ENCODE measurements at places on chromosomes 3 and 15.

DNA sequence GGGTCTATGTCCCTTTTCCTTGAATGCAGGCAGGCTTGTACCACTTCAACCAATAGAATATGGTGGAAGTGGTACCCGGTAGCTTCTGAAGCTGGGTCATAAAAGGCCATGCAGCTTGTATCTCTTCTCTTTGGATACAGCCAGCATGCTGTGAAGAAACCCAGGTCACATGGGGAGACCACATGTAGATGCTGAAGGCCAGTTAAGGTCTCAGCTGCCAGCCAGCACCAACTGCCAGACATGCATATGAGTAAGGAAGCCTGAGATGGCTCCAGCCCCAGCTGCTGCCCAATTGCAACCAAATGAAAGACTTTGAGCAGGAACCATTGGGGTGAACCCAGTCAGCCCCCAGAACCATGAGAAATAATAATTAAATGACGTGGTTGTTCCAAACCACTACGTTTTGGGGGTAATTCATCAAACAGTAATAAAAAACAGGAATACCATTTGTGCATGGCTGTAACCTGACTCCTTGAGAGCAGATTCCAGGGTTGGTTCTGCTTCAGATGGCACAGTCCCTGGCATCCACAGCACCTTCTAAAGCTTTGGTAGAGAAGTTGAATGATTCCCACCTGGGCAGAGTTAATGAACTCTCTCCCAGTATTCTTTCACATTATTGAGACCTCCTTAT, 3.8 kb downstream of the RBP2 start:
- no peak for DNase-seq

DNA sequence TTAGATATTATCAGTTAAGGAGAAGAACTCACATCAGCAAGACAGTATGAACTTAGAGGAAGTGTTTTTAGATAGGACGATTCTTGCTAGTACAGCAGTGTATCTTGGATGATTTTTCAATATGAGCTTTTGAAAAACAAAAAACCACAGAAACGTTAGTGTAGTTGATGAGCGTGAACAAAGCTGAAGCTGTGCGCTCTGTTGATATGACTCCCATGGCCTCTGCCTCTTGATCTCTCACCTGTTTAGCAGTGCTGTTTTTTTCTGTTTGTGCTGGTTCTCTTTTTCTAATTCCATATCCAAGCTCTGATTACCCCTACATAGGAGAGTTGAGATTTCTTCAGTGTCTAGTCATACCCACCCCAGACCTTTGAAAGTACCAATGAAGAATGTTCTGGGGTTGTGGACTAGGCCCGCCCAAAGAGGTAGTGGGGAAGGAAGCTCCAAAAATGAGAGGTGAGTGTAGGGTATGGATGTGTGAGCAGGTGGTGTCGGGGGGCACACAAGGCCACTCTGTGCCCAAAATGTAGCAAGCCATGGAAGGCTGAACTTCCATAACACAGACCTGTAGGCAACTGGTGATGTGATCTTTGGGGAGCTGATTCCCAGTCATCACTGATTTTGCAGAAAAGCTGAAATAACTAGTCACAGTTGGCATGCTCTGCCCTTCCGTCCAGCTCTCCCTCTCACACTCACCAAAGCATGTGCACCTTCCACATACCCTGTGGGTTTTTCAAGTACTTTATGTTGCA, 20.0 kb upstream of the CMTM7 start:
- no peak for DNase-seq

DNA sequence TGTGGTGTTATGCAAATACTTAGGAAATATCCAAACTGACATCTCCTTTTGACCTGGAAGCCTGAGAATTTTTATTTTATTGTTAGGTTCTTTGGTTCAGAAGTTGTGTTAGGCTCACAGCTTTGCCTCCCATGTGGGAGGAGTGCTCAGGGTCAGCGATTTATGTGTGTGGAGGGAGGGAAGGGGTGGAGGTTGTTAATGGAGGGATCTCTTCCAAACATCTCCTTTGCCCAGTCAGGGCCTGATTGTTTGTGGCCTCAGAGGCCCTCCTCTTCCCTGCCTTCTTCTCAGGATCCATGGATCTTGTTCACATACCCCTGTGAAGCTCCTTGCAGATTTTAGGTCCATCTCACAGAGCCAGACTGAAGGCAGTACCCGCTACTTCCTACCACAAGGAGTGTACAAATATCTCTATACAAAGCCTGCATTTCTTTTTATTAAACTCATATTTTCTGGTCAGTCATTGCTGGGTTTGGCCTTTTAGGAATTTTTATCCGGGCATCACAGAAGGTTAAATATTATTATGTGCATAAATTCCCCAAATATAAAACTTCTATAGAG, 40.3 kb downstream of the BBX start:
- DNase-seq = no peak

- no peak for DNase-seq
Measured at GRCh38 chr15:61118885-61119284, 110.2 kb downstream of the RORA start.

- DNase-seq = no peak
Measured at GRCh38 chr3:12588039-12589009, 31.4 kb downstream of the MKRN2 start.

DNA sequence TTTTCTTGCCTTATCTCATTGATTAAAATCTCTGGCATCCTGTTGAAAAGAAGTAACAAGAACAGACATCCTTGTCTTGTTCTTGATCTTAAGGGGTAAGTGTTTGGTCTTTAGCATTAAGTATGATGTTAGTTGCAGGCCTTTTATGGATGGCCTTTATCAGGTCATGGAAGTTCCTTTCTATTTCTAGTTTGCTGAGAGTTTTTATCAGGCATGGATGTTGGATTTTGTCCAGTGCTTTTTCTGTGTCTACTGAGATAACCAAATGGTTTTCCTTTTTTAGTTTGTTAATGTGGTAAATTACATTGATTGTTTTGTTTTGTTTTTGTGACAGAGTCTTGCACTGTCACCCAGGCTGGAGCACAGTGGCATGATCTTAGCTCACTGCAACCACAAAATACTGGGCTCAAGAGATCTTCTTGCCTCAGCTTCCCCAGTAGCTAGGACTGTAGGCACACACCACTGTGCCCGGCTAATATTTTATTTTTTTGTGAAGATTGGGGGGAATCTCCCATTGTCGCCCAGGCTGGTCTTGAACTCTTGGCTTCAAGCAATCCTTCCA, 26.3 kb downstream of the MRAS start:
- no peak for DNase-seq

DNA sequence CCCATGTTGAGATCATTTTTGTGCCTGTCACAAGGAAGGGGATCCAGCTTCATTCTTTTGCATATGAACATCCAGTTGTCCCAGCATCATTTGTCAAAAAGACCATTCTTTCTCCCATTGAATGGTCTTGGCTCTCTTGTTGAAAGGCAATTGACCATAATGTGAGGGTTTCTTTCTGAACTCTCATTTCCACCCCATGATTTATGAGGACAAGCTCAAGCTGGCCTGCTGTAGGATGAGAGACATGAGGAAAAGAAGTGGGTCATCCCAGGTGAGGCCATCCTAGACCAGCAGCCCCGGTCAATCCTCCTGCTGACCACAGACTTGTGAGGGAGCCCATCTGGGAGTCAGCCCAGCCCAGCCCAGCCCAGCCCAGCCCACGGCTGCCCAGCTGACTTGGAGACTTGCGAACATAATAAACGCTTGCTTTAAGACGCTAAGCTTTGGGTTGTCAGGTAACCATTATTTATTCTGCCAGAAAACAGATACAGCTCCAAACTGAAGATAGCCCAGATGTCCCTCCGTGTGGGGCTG, 69.0 kb downstream of the LINGO1 start:
- no peak for DNase-seq

DNA sequence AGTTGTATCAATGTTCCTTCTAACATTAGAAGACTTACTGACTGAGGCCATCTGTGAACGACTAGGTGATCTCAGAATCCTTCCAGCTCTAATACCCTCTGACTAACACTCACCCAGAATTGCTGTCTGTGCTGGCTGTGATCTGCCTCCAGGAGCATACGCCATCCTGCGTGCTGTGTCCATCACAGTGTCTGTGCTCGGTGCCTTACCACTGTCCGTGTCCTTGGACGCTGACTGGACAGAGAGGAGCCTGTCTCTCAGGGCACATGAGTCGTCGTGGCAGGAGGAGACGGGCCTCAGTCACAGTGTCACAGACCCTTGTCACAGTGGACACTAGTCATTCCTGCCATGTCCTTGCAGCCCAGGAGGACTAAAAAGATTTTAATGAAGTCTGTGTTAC, 83.1 kb downstream of the LMLN start:
- no peak for DNase-seq

DNA sequence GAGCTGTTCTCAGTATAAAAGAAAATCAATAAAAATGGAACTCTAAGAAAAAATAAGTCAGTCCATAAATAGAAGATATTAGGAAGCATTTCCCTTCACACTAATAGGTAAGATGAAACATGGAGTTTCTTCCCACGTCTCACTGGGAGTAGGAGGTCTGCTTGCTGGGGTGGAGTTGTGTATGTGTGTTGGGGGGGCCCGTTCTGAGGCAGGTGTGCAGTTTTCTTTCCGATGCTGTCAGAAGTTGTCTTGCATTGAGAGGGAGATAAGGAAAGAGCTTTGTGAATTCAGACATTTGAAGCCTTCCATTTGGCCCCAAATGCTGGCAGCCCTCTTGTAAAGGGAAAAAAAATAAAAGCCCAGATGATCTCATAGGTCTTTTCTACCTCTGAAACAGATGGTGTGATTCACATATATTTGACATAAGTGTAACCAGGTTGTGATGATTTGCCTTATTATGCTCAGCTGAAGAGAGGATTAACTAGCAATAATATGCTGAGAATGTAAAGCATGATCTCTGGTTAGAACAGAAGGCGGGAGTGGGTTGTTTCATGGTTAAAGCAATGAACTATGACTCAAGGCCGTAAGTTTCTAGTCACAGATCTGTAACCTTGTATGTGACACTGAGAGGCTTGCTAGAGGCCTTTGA, 8.8 kb downstream of the RASGRP1 start:
- DNase-seq = no peak
